ENCODE measurements at places on chromosomes 3 and 15. TPM values are rescaled to one million over a fixed set of nuclear protein-coding genes. Genes with fewer than 3 reads are reported as not detected.
A peak's percentile ranks its signal among the peaks of the same experiment; 100 is the strongest.

The SLC2A2 gene
- 0.72 TPM for total RNA-seq

The SH2D7 gene
- total RNA-seq = 0.24 TPM

The SLC27A2 gene
- not detected for total RNA-seq

The C2CD4A gene
- total RNA-seq = 0.72 TPM

The MUC4 gene
- 1.7 TPM for total RNA-seq

The CAV3 gene
- not detected for total RNA-seq

The SLCO3A1 gene
- total RNA-seq = 10.1 TPM

The SYNPR gene
- 9.9 TPM for total RNA-seq

The MKRN2OS gene
- total RNA-seq = 4.1 TPM

The PPIP5K1 gene
- total RNA-seq = 16.1 TPM

The JAGN1 gene
- 13.2 TPM for total RNA-seq

The C15orf39 gene
- total RNA-seq = 3.6 TPM

DNA sequence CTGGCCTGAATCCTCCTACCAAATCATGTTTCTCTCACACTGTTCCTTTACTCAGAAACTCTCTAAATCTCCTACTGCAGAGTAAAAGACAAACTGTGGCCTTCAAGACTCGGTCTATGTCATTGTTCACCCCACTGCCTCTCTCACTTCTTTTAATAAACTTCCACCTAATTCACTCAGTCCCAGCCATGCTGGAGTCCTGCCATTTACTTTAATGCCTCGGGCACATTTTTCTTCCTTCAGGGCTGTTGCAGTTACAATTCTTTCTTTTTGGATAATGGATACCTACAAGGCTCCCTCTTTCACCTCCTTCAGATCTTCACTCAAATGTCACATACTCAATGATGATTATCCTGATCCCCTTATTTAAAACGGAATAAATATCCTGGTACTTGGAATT lies 955.6 kb downstream of the ROBO1 start:
- DNase-seq = no peak

- no peak for DNase-seq
Measured at GRCh38 chr3:191360620-191361019, 30.3 kb upstream of the UTS2B start.

DNA sequence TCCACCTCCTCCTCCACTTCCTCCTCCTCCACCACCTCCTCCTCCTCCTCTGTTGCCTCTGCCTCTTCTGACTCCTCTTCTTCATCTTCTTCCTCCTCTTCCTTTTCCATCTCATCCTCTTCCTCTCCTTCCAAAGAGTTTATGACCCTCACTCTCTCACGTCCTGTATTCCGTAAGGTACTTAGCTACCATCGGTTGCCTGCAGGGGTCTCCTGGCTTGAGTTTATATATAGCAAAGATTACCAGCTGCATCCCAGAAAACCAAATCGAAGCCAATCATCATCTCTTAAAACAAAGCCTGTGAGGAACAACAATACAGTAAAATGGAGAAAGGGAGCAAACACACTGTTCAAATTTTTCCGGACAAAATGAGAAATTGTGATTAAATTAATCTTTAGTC lies 317.4 kb downstream of the C3orf38 start:
- DNase-seq = no peak

DNA sequence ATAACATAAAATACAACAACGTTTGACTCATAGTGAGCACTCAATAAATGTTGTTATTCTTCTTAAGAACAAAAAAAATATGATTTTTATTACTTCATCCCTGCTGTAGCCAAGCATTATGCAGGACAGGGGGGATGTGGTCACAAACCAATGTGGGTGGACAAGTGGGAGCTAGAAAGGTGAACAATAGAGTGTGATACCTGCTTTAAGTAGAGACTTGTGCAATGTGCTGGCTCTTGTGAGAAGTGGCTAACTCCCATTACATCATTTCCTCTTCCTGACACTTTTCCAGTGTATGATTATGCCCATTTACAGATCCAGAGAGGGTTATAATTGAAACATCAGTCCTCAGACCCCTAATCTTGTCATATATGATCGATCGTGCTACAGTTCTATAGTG lies 193.6 kb downstream of the UBE2E2 start:
- DNase-seq = no peak

DNA sequence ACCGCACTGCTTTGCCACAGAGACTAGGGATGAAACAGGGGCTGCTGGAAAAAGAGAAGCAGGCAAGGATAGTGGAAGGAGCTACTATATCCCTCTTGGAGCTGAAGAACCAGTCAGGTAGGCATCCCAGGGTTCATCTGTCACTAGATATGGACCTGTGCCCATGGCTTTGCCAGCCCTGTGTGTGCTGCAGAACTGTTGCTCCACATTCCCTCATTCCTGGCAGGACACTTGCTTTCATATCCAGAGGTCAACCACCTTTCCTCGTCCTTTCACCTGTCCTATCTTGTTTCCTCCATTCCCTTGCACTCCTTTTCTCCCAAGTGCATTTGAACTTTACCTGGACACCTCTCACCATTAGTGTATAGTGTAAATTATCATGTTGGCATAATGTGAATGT lies 12.0 kb downstream of the SNRK start:
- no peak for DNase-seq

- no peak for DNase-seq
Measured at GRCh38 chr3:11532931-11533391, 110.8 kb downstream of the VGLL4 start.

- DNase-seq = peak; percentile 13
Measured at GRCh38 chr15:99631255-99631654, 65.5 kb downstream of the MEF2A start.

GRCh38 chr3:157067114-157067513 lies 92.8 kb downstream of the CCNL1 start:
- DNase-seq = no peak

DNA sequence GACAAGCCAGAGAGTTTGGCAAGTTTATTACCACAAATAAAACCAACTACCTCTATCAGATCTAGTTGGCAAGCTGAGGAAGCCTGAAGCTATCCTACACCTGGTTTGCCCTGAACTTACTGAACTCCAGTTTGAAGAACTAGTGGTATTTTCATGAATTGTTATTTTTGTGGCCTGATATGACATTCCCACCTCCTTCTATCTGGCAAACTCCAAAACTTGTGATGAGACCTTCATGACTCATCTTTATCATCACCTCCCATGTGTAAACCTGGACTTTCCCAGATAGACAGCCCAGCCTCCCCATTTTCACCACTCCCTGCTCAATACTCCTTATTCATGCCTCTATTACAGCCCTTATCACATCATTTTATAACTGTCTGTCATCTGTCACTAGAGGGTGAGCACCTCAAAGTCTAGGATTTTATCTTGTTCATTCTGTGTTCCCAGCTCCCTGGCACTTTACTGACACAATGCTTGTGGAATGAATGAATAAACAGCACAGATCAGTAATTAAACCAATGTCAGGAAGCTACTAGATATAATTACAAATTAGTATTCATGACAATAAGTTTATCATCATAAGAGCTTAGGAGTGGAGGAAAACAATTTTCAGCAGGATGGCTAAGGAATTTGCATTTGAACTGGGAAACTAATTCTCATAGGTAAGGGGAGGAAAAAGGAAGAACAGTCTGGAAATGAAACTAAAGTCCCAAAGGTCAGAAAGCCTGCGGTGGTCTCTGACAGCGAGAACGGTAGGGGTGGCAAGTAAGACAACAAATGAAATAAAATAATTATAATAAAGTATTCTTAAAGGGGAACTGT lies 13.2 kb upstream of the TRANK1 start:
- DNase-seq = no peak

- DNase-seq = no peak
Measured at GRCh38 chr3:39748002-39748401, 61.4 kb upstream of the MYRIP start.

- DNase-seq = no peak
Measured at GRCh38 chr3:140311428-140311827, 366.4 kb upstream of the TRIM42 start.

DNA sequence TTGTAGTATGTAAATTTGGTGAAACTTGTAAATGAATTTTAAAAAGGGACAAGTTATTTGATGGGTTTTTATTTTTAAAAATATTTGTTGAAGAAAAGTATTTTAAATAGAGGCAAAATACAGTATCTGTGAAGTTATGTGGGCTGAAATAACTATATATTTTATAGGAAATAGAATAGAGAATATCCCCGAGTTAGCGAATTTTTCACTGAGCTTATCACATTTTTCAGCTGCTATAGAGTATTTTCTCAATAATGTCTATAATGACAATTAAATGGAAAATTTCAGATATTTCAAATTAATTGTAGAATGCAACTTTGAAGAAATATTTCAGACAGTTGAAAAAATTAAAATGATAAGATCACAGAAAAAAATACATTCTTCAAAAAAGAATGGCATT lies 166.4 kb upstream of the TP63 start:
- no peak for DNase-seq

DNA sequence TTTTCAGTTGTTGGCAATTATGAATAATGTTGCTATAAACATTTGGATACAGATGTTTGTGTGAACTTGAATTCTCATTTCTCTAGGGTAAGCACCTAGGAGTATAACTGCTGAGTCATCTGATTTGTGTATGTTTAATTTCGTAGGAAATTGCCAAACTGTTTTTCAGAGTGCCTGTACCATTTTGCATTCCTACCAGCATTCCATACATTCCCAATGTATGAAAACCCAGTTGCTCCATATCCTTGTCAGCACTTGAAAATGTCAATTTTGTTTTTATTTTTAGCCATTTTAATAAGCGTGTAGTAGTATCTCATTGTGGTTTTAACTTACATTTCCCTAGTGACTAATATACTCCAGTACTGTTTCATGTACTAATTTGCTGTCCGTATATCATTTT lies 98.5 kb upstream of the TSC22D2 start:
- DNase-seq = no peak

DNA sequence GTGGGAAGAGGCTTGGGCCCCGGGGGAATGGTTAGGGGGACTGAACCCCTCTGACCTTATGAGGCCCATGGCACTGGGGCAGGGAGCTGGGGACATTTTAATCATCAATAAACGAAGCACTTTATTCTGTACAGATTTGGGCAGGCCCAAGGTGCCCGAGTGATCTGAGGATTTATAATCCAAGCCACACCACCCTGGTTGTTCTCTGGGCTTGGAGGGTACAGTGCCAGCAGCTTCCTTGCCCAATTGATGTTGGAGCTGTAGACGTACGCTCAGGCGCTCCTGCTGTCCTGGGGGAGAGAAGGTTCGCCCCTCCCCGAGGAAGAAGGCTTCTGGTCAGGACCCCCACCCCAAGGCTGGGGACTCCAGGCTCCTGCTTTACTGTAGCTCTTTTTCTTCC lies 12.5 kb downstream of the ZBTB47 start:
- no peak for DNase-seq

GRCh38 chr3:171388527-171388926 lies 71.7 kb downstream of the TNIK start:
- DNase-seq = no peak

GRCh38 chr3:111604119-111604518 lies 9.0 kb upstream of the ZBED2 start:
- no peak for DNase-seq

DNA sequence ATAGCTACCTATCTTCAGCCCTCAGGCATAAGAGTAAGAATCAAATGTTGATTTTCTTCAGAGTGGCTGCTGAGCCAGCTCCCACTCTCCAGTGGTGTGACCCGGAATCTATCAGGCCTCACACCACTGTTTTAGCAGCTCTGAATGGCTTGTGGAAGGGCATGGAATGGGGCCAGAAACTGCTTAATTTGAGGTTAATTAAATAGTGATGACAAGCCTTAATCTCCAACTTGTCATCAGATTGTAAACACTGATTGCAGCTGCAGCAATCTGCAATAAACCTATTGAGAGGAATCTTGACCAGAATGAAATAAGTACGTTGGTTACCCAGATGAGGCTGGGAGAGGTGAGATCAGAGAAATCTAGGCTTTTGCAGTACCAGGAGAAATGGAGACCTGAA lies 317.4 kb downstream of the FHIT start:
- DNase-seq = no peak
